ENCODE measurements at places on chromosomes 2 and 18.

DNA sequence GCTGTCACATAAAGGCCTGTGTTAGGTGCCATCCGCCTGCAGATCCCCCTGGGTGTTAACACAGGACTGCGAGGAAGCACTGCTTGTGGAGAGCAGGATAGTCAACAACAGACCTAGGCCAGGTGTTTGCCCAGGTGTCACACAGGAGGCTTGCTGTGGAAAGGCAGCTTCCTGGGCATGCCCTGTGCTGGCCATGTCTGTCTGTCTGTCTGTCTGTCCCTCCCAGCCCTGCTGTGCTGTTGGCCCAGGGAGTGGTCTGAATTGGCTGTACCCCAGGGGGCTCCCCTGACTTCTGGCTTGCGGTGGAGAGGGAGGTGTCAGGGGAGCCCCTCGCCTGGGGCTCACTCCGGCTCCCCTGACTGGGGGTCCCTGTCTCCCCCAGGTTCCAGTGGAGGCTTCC, 53.2 kb downstream of the SH3BP4 start:
- DNase-seq: no peak

DNA sequence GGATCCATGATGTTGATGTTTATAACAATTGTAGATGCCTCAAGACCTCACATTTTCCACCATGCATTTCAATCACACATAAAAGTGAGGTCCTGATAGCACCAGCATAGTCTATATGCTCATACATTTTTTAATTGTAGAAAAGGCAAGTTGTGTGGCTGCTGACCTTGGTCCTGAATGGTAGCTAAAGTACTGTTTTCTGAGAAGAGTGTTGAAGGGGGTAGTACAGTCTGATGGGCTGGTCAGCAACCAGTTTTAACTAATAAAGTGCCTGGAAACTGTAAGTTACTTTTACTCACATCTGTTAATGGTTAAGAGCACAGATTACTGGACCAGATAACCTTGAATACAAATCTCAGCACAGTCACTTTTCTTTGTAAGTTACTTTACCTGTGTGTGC, 15.9 kb downstream of the ZNF638 start:
- no peak for DNase-seq

- no peak for DNase-seq
Observed at GRCh38 chr18:3626929-3627458, 177.0 kb downstream of the TGIF1 start.

DNA sequence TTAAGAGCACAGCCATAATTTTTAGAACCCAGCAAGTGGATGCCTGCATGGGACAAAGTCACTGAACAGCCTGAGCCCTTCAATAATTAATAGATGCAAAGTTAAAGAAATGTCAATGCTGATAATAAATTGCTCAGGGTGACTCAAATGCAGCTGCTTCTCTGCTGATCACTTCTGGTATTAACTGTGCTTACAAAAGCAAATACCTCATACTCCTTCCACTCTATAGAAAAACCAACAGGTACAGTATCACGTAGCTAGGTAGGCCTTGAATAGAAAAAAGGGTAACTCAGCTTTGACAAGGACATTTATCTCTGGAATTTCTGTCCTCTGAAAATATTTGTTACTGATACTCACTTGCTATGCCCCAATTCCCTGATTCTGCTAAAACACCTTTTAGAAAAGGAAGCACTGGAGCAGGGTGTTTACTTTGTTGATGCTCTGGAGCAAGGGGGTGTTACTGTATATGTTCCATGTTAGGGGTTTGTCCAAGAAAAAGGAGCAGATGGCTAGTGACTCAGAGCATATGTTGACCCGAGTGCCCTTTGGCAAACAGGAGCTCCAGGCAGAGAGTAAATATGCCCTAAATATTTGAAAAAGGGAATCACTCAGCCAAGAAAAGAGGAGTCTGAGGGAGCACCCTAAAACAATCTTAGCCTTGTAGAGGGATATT, 59.1 kb upstream of the RTN4 start:
- no peak for DNase-seq

DNA sequence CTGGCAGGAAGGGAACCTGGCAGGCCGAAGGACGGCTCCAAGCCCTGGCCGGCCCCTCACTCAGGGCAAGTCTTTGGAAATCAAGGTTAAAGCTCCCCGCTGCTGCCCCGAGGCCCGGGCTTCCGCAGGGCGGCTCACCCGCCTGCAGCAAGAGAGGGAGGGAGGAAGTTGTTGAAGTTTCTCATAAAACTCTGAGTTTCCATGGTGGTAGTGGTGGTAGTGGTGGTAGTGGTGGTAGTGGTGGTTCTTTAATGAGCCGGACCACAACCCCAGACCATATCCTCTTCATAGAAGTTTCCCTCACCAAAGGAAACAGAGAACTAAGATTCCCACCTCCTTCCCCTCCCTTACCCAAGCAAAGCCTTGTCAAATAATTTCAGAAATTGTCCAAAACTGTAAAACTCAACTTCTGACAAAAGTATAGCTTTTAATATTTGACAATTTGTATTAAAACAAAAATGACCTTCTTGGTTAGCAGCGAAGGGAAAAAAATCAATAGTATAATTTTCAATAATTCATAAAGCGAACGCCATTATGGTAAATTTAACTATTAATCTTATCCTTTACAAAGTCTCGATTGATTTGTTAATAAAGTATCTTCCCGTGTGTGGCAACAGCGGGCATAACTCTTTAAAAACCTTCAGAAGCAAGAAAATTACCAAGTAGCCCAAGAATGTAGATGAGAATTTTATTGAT, 1.5 kb upstream of the HOXD10 start:
- DNase-seq: no peak

DNA sequence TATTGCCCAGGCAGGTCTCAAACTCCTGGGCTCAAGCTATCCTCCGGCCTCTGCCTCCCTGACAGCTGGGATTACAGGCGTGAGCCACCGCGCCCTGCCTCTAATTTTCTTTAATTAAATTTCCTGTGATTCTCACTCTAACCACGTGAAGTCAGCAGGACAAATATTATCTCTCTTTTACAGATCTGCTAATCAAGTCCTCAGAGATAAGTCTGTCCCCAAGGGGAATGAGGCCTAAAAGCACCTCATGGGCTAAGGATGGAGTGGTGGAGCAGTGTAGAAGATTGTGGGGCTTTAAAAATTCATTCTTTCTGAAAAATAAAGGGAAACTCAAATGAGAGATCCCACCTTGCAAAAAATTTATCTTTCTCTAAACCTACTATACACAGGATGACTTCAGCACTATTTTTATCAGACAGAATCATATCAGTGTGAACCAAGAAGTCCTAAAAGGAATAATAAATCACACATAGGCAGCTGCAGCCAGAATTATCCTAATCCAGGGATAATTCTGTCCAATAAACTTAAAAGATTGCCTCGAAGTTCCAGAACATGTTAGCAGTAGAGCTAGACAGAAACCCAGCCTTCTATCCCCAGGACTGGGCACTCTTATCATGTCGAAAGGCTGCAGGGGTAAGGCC, 38.3 kb upstream of the BMPR2 start:
- no peak for DNase-seq

- no peak for DNase-seq
Observed at GRCh38 chr2:195871326-195871725, 197.3 kb downstream of the DNAH7 start.

DNA sequence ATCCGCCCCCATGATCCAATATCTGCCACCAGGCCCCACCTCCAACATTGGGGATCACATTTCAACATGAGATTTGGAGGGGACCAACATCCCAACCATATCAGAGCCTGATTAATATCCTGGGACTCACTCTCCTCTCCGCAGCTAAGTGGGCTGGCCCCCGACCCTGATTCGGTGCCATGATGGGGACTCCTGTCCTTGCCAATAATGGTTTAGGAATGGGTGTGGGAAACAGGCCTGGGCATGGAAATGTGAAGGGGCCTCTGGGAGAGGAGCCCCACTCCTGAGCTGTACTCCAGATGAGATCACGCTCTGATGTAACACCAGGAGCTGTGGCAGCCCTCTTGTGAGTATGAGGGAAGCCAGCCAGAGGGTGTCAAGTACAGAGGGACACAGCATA, 77.3 kb upstream of the SMAD7 start:
- DNase-seq: no peak

Measured in activated T-cell treated with anti-CD3 and anti-CD28 coated beads for 1 hour (primary cell).